ENCODE measurements at places on chromosomes 12 and 14.

- no peak overlapping the region for H3K27ac ChIP-seq
- H3K4me3 ChIP-seq = no peak overlapping the region
- no peaks in the 10 kb centered on the region for H3K27me3 ChIP-seq
- no peaks in the 10 kb centered on the region for H3K36me3 ChIP-seq
Observed at GRCh38 chr12:2256915-2257314, 204.1 kb downstream of the CACNA1C start.

DNA sequence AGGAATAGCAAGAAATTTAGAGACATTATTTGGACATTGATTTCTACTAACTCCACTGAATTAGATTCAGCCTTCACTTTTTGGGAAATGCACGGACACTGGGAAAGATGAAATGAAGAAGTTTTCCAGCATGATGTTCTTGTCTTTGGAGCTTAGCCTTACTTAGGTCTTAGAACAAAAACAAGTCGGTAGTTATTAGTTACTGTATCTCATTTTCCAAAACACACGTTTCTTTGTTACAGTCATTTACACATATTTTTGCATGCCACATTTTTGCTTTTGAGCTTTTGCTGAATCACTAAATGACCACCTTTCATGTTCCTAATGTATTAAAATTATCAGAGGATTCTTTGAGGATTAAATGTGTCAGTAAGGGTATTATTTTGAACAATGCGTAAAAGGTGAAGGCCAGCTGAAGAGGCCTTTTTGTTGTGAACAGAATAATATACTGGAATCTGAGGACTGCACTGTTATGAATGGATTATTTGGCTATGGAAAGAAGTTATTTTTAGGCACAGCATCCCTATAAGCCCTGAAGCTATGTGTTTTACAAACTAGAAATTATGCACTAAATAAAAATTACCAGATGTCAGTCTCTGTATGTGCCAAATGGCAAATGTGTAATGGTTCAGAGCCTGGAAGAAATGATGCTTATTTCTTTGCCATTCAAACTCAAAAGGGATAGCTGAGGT, 138.2 kb downstream of the SRGAP1 start:
- no peak for DNase-seq
- H3K27ac ChIP-seq = no peak overlapping the region
- no peaks in the 10 kb centered on the region for H3K36me3 ChIP-seq
- no peaks in the 10 kb centered on the region for H3K4me1 ChIP-seq

GRCh38 chr12:92802906-92803305, 100.1 kb downstream of the PLEKHG7 start:
- H3K4me1 ChIP-seq = no peaks in the 10 kb centered on the region
- DNase-seq = no peak
- no peaks in the 10 kb centered on the region for H3K27me3 ChIP-seq
- no peak overlapping the region for H3K4me3 ChIP-seq
- H3K36me3 ChIP-seq = peaks cover 25% of the 10 kb centered on the region
- H3K27ac ChIP-seq = no peak overlapping the region

GRCh38 chr14:100900837-100901390, 2.6 kb downstream of the RTL1 start:
- H3K36me3 ChIP-seq = no peaks in the 10 kb centered on the region
- no peak for DNase-seq
- no peak overlapping the region for H3K4me3 ChIP-seq
- H3K27ac ChIP-seq = no peak overlapping the region
- no peaks in the 10 kb centered on the region for H3K27me3 ChIP-seq

- no peaks in the 10 kb centered on the region for H3K27me3 ChIP-seq
- H3K4me1 ChIP-seq = no peaks in the 10 kb centered on the region
- no peak overlapping the region for H3K27ac ChIP-seq
- no peaks in the 10 kb centered on the region for H3K36me3 ChIP-seq
Observed at GRCh38 chr14:23206422-23207145, 23.1 kb upstream of the SLC7A8 start.

- no peak for DNase-seq
- no peak overlapping the region for H3K27ac ChIP-seq
- no peaks in the 10 kb centered on the region for H3K27me3 ChIP-seq
- no peaks in the 10 kb centered on the region for H3K36me3 ChIP-seq
- no peaks in the 10 kb centered on the region for H3K4me1 ChIP-seq
Observed at GRCh38 chr14:56199982-56200577, 81.9 kb downstream of the PELI2 start.

- H3K4me3 ChIP-seq = no peak overlapping the region
- H3K27me3 ChIP-seq = no peaks in the 10 kb centered on the region
- DNase-seq = no peak
- no peaks in the 10 kb centered on the region for H3K4me1 ChIP-seq
- H3K36me3 ChIP-seq = no peaks in the 10 kb centered on the region
Observed at GRCh38 chr12:34305176-34305575, 282.9 kb downstream of the ALG10 start.

GRCh38 chr12:118034429-118035189, 18.1 kb downstream of the RFC5 start:
- H3K4me1 ChIP-seq = no peaks in the 10 kb centered on the region
- H3K36me3 ChIP-seq = peaks cover 7% of the 10 kb centered on the region
- no peak overlapping the region for H3K27ac ChIP-seq
- no peak for DNase-seq
- H3K4me3 ChIP-seq = no peak overlapping the region

DNA sequence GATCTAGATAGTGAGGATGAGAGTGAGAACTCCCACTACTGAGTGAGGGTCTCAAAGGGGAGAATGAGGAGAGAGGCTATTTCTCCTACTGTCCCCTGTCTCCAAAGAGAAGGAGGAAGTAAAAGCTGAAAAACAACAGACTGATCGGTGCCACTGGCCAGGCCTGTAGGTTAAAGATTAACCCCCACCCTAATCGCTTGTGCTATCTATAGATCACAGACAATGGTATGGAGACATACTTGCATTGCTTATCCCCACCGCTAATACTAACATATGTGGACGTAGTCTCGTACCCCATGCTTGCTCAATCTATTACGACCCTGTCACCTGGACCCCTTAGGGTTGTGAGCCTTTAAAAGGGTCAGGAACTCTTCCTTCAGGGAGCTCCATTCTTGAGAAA, 777.9 kb upstream of the TMEM132C start:
- H3K4me3 ChIP-seq = no peak overlapping the region
- H3K4me1 ChIP-seq = no peaks in the 10 kb centered on the region
- H3K27me3 ChIP-seq = no peaks in the 10 kb centered on the region
- DNase-seq = no peak
- no peak overlapping the region for H3K27ac ChIP-seq

- no peak overlapping the region for H3K27ac ChIP-seq
- peaks cover 8% of the 10 kb centered on the region for H3K36me3 ChIP-seq
- DNase-seq = no peak
- no peaks in the 10 kb centered on the region for H3K27me3 ChIP-seq
- no peak overlapping the region for H3K4me3 ChIP-seq
Observed at GRCh38 chr14:70670992-70671651, 29.4 kb downstream of the TTC9 start.

DNA sequence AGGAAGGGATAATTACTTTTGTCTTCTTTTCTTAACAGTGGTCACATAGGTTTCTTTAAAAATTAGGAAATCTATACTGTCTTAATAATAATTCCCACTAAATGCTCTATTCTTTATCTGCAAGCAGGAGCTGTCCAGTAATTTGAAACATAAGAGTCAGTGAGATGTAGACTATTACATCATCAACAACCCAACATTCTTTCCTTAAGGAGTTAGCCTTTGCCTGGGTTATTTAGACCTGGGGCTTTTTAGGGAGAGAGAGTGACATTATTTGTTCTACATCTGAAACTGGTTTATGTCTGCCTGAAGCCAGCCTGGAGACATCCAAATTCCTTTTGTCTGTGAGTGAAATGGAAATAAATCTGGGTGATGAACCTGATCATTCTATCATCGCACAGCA, 294.4 kb downstream of the TMTC2 start:
- no peaks in the 10 kb centered on the region for H3K4me1 ChIP-seq
- no peak for DNase-seq
- H3K27ac ChIP-seq = no peak overlapping the region
- H3K4me3 ChIP-seq = no peak overlapping the region
- H3K36me3 ChIP-seq = no peaks in the 10 kb centered on the region
- H3K27me3 ChIP-seq = no peaks in the 10 kb centered on the region

GRCh38 chr12:68611094-68611805, 551 bp downstream of the RAP1B start:
- H3K27ac ChIP-seq = peak overlapping the region; percentile 97
- H3K4me3 ChIP-seq = peak overlapping the region; percentile 89
- DNase-seq = peak; percentile 55
- H3K36me3 ChIP-seq = no peaks in the 10 kb centered on the region
- no peaks in the 10 kb centered on the region for H3K27me3 ChIP-seq

DNA sequence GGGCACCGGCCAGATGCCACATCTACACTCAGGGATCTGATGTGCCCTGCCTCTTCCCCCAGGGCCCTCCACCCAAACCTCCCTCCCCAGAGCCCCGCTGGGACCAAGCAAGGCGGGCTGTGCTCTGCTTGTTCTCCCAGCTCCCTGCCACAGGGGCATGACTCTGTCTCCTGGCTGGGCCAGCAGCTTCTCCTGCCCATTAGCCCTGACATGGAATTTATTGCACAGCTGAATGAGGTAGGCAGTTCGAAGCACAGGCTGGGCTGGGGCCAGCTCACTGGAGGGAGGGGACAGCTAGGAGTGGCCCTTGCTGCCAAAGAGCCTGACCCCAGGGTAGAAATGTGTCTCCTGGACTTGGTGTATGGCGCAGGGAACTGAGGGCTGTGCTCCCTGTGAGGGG, 42.4 kb downstream of the ARL6IP4 start:
- no peak overlapping the region for H3K27ac ChIP-seq
- H3K4me1 ChIP-seq = peaks cover 3% of the 10 kb centered on the region
- no peaks in the 10 kb centered on the region for H3K36me3 ChIP-seq
- H3K4me3 ChIP-seq = no peak overlapping the region

Measured in naive thymus-derived CD4-positive, alpha-beta T cell (primary cell).